ENCODE measurements at places on chromosomes 7 and 10. TPM values are rescaled to one million over a fixed set of nuclear protein-coding genes. Genes with fewer than 3 reads are reported as not detected.

SRRM3 gene
- total RNA-seq, result 16.4 TPM

RAMP3 gene
- total RNA-seq, result not detected

EMX2 gene
- total RNA-seq, result 0.13 TPM

GIMAP5 gene
- total RNA-seq, result 0.35 TPM

VAX1 gene
- total RNA-seq, result 1.3 TPM

ACTA2 gene
- 2.8 TPM for total RNA-seq

SLC16A12 gene
- not detected for total RNA-seq

CPEB3 gene
- 0.58 TPM for total RNA-seq

SLC13A4 gene
- 0.21 TPM for total RNA-seq

ZNF716 gene
- total RNA-seq, result not detected

TMEM139 gene
- total RNA-seq, result not detected

CFAP58 gene
- total RNA-seq, result 0.21 TPM

WEE2 gene
- not detected for total RNA-seq

ADAM22 gene
- total RNA-seq, result 4.6 TPM

GRM8 gene
- total RNA-seq, result not detected

Data from SK-MEL-5 (cell line).